T-helper 9 cell (primary cell): ENCODE measurements at places on chromosomes 2 and 18.

DNA sequence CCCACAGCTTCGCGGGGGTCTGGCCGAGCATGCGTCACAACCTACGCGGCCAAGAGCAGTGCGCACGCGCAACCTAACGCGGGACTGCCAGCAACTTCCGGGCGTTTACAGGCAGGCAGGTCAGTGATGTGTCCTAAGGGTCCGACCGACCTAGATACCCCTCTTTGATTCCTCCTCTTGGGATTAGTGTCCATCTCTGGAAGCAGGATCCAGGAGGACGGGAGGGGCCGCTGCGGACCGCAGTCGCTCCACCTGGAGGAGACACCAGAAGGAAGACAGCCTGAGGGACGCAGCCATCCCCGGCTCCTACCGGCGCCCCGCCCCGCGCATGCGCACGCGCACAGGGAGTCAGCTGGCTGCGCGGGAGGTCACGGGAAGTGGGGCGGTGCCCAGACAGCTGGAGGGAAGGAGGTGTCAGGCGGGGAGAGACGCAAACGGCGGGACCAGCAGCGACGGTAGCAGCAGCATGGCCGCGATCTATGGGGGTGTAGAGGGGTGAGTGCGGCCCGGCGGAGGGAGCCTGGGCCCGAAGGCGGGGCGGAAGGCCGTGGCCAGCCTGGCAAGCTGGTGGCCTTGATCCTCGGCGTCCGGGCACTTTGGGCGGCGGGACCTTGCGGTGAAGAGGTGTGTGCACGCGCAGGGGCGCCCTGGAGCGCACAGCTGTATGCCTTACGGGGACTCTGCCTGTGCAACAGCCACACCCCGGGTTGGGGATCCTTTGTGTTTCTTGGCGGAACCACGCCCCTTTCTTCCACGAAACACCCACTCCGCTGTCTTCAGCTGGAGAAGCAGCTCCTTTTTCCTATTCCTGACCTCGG lies at the start of gene NAGK:
NAGK (plus strand) TSS at position 431 of the 818 bp plus-strand sequence; CDS start at position 467, 36 bp downstream.
- peak; percentile 93 for DNase-seq

- no peak for DNase-seq
Observed at GRCh38 chr2:71458413-71459083, 5.2 kb downstream of the DYSF start.

DNA sequence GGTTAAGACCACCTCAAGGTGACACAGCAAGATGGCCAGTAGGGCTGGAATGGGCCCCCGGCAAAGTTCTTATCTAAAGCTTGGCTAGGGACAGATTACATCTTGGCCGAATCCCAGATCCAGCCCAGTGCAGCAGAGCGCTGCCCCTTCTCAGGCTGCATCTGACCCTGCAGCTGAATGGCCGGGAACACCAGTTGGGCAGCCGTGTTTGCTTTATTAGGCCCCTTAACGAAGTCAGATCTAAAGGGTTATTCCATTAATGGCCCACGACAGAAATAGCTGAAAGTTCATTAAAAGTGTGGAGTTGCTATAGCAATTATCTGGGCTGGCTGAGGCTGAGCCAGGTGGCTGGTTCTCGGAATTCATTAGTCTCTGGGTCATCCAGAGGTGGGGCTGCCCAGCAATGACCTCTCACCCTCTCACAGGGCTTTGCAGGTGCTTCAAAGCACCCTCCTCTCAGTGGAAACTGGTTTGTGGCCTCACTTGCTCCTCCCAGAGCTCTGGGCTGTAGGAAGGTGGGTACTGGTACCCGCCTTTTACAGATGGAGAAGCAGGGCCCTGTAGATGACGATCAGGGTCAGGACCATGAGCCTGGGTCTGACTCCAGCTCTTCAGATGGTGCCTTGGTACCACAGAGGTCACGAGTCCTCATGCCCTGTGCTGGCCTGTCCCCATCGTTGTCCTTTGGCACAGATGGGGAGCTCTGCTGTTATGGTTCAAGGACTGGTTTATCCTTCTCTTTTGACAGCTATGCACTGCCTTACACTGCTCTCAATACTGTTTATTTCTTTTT lies 68.8 kb downstream of the EMX1 start:
- DNase-seq, result no peak

DNA sequence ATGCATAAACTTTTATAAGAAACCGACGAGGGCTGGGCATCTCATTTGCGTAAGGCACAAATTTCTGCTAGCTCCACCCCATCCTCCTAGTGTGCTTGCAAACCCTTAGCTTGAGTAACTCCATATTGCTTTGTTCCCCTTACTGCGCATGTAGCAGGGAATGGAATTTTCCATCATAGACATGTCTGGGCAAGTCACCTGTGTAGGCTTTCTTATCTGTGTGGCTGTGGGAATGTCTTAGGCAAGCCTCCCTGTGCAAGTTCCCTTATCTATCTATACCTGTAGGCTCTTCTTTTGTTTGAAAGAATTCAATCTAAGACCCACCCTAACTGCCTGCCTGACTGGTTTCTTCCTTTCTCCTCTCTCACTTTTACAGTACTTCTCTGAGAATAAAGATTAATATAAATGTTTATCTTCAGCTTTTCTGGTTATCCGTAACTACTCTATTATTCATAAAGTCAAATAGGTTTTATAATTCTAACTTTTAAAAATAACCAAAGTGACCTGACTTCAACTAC lies 217.6 kb upstream of the FIGN start:
- no peak for DNase-seq

- no peak for DNase-seq
Observed at GRCh38 chr2:41989501-41990180, 58.2 kb upstream of the PKDCC start.

- DNase-seq, result no peak
Observed at GRCh38 chr2:46770622-46771021, 145.0 kb downstream of the MCFD2 start.

GRCh38 chr2:9003616-9004337 lies at the start of gene MBOAT2:
MBOAT2 (minus strand) TSS chr2:9003684; CDS start chr2:9003614, 70 bp downstream.
- DNase-seq, result peak; percentile 65

GRCh38 chr2:157233506-157233905 lies 24.0 kb upstream of the GALNT5 start:
- DNase-seq, result no peak

DNA sequence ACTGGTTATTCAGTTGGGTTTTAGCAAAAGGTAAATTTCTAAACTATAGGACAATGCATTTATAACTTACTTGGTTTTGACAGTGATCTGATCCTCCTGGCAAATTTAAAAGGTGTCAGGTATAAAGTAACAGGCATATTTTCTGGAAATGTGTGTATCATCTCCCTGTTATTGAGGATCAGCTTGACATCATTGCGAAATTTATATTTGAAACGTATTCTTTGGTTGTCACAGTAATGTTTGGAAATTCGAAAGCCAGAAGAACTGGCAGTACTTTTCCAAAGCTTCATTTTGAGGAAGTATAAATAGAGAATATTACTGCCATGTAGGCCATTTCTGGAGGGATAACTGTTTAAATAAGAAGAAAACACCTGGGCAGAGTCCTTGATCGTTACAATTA lies 422.2 kb upstream of the NRXN1 start:
- DNase-seq, result no peak

GRCh38 chr2:174776223-174776622 lies 12.0 kb upstream of the CHRNA1 start:
- DNase-seq, result no peak

DNA sequence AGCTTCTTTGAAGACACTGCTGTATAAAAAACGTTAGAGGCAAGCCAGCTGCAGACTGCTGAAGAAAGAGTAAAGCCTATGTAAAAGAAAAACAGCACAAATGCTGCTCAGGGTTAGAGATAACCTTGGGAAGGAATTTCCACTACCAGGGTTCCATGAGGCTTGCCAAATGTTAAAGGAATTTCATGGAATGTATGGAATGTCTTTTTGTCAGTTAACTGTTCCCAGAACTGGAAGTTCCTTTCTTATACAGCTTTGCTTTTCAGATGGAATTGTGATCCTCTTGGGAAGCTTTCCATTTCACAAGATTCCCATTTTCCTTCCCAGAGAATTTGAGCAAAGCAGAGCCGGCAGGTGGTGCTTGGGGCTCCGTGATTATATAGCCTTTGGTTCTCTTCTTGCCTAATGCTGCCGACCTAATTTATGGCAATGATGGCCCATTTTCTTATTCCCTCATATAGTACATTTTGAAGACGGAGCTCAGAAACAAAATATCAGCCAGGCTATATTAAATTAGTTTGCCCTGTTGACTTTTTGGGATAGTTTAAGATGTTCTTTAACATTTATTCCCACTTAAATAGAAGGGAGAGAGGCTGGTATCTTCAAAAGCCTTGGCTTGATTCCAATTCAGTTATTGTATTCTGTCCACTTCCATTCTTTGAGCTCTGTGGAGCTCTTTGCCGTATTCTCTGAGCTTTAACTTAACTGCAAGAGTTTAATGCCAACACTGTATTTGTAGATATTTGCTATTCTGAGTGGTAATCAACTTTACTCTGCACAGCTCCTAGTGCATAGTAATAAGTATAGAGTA lies 162.3 kb downstream of the PHLPP1 start:
- DNase-seq, result no peak

GRCh38 chr2:28590496-28591301 lies 94.8 kb downstream of the PLB1 start:
- DNase-seq, result no peak

- DNase-seq, result no peak
Observed at GRCh38 chr18:44197832-44198611, 482.7 kb upstream of the SETBP1 start.

DNA sequence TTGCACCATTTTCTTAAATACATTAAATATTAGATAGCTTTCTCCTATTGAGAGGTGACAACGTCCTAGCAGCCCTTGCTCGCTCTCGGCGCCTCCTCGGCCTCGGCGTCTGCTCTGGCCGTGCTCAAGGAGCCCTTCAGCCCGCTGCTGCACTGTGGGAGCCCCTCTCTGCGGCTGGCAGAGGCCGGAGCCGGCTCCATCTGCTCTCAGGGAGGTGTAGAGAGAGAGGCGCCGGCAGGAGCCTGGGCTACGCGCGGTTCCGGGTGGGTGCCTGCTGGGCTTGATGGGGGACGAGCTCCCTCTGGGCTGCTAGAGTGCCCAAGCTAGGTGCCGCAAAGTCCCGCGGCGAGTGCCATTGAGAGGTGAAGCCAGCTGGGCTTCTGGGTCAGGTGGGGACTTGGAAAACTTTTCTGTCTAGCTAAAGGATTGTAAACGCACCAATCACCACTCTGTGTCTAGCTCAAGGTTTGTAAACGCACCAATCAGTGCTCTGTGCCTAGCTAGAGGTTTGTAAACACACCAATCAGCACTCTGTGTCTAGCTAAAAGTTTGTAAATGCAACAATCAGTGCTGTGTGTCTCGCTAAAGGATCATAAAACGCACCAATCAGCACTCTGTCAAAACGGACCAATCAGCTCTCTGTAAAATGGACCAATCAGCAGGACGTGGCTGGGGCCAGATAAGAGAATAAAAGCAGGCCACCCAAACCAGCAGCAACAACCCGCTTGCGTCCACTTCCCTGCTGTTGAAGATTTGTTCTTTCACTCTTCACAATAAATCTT lies 3.1 kb downstream of the RPRD1A start:
- no peak for DNase-seq

- DNase-seq, result no peak
Observed at GRCh38 chr2:237563816-237564215, 2.6 kb upstream of the PRLH start.

DNA sequence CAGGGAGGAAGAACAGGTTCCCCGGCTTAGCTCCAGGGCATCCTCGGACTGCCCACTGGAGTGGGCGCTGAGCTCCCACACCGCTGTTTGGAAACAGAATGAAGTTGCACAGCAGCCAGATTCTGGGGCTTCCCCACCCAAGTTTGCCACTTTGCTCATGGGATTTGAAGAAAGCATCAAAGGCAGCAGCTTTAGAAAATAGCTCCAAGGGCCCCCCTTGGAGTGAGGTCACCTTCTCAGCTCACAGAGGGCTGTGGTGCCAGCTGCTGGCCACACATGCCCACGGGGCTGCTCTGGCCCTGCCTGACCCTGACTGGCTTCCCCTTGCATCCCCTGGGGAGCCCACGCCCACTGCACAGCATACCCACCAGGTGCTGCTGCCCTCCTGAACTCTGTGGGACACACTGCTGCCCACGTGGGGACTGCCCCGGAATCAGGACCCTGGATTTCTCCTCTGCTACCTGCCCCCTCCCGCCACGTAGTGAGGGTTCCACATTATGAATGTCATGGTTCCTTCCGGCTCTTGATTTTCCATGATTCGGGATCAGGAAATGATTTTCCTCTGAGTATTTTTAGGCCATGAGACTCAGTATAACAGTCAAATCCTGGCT lies 70.3 kb downstream of the TGOLN2 start:
- no peak for DNase-seq

- DNase-seq, result peak; percentile 45
Observed at GRCh38 chr2:237432484-237433092, 18.6 kb upstream of the COL6A3 start.

GRCh38 chr18:79870301-79871025 lies 72.7 kb downstream of the KCNG2 start:
- no peak for DNase-seq

DNA sequence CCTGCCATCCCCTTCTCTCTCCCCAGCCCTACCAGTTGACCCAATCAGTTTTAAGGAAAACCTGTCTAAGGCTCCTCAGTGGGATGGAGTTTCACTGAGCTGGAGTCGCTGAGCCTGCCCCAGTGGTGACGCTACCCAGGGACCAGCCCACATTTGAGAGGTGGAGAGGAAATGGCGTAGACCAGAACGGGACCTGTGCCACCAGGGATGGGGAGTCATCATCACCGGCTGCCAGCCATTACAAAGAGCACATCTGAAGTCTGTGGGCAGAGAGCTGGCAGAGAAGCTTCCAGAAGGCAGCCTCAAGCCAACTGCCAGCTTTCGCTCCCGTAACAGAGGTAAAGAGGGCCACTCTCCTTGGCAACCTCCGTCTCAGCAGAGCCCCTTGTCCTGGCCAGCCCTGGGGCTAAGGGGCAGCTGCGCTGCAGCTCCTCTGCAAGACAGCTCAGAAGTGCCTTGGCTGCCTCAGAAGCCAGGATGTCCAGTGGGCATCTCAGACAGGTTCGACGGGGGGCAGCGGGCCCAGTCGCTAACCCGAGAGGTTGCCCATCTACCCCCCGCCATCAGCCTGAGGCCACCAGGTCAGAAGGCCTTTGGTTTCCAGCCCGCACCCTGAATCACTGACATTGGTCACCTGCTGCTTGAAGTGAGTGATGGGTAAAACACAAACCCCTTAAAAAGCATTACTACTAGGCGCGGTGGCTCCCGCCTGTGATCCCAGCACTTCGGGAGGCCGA lies 15.4 kb downstream of the SDC1 start:
- DNase-seq, result no peak

GRCh38 chr2:205675861-205676516 lies 6.3 kb upstream of the NRP2 start:
- no peak for DNase-seq

- DNase-seq, result peak; percentile 4
Observed at GRCh38 chr2:9423922-9424272, 443 bp downstream of the CPSF3 start.

DNA sequence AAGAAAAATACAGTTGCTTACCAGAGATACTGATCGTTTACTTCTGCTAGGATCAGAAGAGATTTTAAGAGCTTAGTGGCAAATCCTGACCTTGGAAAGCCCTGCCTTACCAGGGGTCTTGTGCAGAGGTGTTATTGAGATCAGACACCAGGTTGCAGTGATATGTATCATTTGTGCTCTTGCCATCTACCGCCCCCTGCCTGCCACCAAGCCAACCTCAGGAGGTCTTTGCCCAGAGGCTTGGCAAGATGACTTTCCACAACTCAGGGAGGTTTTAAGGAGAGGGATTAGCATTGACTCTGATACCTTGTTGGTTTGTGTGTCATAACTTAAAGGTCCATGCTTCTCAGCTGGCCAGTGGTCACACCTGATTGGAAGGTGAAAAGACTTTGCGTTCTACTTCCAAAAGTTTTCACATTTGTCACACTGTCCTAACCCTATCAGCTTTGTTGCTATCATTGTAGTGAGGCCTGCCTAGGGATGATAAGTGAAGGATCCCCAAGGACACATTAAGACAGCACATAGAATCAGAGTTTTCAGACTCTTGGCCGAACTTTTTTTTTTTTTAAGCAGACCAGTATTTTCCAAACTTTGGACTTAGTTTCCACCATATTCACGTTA lies 46.2 kb upstream of the MGAT5 start:
- DNase-seq, result peak; percentile 53
